ENCODE measurements at places on chromosomes 3 and 15. TPM values are rescaled to one million over a fixed set of nuclear protein-coding genes. Genes with fewer than 3 reads are reported as not detected.

FANCD2 gene
- total RNA-seq, result 80.9 TPM

LAMB2 gene
- total RNA-seq, result not detected

GOLGA6L7 gene
- total RNA-seq, result not detected

ECE2 gene
- total RNA-seq, result not detected

TLR9 gene
- 0.85 TPM for total RNA-seq

LEKR1 gene
- total RNA-seq, result 0.74 TPM

NMD3 gene
- 97.7 TPM for total RNA-seq

KBTBD13 gene
- not detected for total RNA-seq

IL17RE gene
- 1.8 TPM for total RNA-seq

SPRED1 gene
- 3.2 TPM for total RNA-seq

FEZF2 gene
- total RNA-seq, result not detected

WDR76 gene
- total RNA-seq, result 75.1 TPM

ATRIP gene
- total RNA-seq, result 17.9 TPM

GPR156 gene
- 0.10 TPM for total RNA-seq

CCR8 gene
- total RNA-seq, result not detected

SLC25A20 gene
- total RNA-seq, result 19.2 TPM

ZPLD1 gene
- total RNA-seq, result not detected

AADACL2 gene
- not detected for total RNA-seq

OCA2 gene
- not detected for total RNA-seq

DPPA2 gene
- total RNA-seq, result not detected

ASB14 gene
- not detected for total RNA-seq

EHHADH gene
- total RNA-seq, result 6.1 TPM

ZBTB38 gene
- 16.7 TPM for total RNA-seq

ZNF717 gene
- total RNA-seq, result 9.3 TPM

FBXO40 gene
- not detected for total RNA-seq

XRN1 gene
- 38.7 TPM for total RNA-seq

RNU5B-1 gene
- total RNA-seq, result not detected

NOP10 gene
- total RNA-seq, result 303 TPM

OR4F6 gene
- not detected for total RNA-seq

VGLL3 gene
- total RNA-seq, result not detected

SERINC4 gene
- total RNA-seq, result 0.14 TPM

MAPKAPK3 gene
- 166 TPM for total RNA-seq

TGM4 gene
- not detected for total RNA-seq

LMAN1L gene
- 0.14 TPM for total RNA-seq

ANKRD63 gene
- total RNA-seq, result not detected

LSAMP gene
- not detected for total RNA-seq

ITGB5 gene
- 0.34 TPM for total RNA-seq

Data from activated naive CD8-positive, alpha-beta T cell treated with anti-CD3 and anti-CD28 coated beads for 36 hours (primary cell).